ENCODE measurements at places on chromosomes 16 and 17.

- no peak for DNase-seq
Measured at GRCh38 chr16:11312718-11313492, 31.8 kb upstream of the PRM1 start.

- DNase-seq: no peak
Measured at GRCh38 chr16:48978501-48978900, 303.1 kb downstream of the CBLN1 start.

- peak; percentile 35 for DNase-seq
Measured at GRCh38 chr17:34167354-34167753, 87.7 kb upstream of the CCL2 start.

- DNase-seq: no peak
Measured at GRCh38 chr17:1612400-1612799, 16.2 kb downstream of the SLC43A2 start.

GRCh38 chr17:72236980-72237633, 116.3 kb downstream of the SOX9 start:
- DNase-seq: no peak

- DNase-seq: no peak
Measured at GRCh38 chr16:75506107-75506506, 10.9 kb upstream of the CHST6 start.

DNA sequence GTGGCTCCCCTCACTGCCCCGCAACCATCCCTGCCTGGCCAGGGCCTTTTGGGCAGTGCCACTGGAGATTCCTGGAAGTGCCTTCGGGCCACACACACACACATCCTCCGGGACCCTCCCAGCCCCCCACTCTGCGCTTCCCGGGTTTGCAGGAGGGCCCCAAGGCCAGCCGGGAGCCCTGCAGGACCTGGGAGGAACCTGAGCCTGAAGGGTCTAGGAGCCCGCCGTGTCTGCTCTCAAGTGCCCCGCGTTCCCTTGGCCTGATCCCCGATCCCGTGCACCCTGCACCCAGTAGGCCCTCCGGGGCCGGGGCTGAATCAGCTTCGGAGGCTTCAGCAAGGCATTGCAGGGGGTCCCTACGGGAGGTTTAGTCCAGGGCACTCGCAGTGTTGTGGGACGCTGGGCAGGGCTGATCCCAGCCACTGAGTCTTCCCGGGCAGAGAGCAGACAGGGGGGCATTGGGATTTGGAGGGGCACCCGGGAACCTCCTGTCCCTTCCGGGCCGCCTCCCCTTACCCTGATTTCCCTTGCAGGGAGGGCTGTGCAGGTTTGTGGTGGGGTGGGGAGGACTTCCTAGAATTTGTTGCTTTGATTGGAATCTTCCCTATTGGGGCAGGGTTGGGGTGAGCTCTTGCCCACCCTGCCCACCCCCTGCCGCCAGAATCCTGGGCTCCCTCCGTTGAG, 36.9 kb downstream of the TMEM235 start:
- no peak for DNase-seq

DNA sequence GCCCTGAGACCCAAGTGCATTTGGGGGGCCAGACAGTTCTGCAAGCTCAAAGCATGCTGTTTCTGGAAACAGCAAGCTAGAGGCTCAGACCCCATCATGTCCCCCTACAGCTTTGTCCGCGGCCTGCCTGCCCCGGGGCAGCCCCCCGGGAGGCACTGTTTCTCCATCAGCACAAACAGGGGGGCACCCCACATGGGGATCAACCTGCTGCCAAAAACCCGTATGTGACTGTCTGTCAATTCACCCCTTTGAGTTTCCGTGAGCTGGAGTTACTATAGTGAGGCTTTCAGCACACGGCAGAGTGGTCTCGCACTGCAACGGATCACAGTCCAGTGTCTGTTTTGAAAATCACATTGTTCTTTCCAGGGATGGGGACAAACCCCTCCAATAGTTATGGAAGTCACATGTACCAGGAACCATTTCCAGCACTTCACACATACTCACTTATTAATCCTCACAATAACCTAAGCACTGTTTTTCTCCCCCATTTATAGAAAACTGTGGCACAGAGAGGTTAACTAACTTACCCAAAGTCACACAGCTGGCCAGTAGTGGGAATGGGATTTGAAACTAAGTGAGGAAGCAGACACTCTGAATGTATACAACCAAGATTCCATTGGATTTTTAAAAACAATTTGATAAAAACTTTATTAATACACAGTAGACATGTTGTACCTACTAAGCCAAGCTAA, 269.0 kb downstream of the C16orf95 start:
- DNase-seq: no peak

GRCh38 chr17:19368229-19368628, 5.7 kb upstream of the B9D1 start:
- no peak for DNase-seq

DNA sequence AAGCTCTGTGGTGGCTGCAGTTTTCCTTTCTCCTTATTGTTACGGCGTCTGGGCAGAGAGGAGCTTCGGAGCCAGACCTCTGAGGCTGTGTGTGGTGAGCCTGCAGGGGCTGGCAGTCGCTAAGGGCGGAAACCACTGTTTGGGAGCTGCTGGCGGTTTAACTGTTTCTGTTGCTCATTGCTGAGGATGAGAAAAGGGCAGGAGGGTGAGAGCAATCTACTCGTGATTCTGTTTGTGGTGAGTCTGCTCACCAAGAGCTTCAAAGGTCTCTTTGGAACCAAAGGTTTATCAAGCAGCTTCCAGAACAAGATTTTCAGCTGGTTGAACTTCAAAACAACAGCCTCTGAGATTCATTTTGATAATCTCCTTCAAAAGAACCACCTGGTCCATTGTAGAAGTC, 143.9 kb downstream of the ANKFN1 start:
- peak; percentile 33 for DNase-seq

DNA sequence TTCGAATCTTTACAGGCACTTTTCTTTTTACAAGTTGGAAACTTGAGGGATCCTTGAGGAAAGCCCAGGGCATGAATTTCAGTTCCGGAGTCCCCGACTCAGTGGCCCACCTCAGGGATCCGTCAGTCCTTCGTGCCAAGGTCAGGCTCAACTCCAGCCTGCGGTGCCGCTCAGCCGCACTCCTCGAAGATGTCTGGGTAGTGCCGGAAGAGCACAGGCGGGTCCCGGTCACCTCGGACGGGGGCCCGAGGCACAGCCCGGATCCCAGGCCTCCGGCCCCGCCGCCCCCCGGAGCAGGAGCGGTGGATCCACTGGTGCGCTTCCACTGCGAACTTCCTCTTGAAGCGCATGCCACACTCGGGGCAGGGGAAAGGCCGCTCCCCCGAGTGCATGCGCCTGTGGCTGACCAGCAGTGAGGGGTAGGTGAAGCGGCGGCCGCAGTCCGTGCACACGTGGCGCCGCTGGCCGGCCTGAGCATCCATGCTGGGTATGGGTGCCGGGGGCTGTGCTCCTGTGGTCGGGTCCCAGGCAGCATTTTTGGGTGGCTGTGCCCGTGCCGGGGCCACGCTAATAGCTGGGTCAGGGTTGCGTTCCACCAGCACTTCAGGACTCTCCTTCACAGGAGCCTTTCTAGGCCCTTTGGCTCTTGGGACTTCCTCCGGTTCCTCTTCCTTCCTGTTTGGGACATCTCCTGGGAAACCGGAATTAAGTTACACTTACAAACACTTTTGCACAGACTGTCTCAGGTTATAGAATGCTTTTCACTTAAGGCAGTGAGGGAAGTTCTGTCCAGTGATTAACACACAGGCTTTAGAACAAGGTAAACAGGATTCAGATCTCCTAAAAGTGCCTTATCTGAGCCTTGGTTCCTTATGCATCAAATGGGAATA, 1.5 kb downstream of the ZNF688 start:
- no peak for DNase-seq

GRCh38 chr17:26775219-26775822, 518.6 kb upstream of the WSB1 start:
- no peak for DNase-seq

- DNase-seq: no peak
Measured at GRCh38 chr17:49442041-49442440, 27.4 kb upstream of the PHB1 start.

DNA sequence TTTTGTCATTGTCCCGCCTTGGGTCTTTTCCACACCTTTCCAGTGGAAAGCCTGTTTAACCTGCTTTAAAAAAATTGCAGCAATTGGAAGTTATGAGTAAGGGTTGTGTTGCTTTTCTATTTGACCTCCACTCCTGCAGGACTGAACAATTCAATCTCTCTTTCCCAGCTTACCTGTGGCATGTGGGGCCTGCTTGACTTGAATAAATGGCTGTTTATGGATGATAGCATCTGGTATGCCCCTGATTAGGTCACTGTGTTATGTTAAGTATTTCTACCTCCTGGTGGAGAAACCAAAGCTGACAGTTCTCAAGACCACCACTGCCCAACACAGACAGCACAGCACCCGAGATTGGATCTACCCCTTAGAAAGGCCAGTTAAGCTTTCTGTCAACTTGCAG, 64.8 kb upstream of the NOG start:
- DNase-seq: no peak

DNA sequence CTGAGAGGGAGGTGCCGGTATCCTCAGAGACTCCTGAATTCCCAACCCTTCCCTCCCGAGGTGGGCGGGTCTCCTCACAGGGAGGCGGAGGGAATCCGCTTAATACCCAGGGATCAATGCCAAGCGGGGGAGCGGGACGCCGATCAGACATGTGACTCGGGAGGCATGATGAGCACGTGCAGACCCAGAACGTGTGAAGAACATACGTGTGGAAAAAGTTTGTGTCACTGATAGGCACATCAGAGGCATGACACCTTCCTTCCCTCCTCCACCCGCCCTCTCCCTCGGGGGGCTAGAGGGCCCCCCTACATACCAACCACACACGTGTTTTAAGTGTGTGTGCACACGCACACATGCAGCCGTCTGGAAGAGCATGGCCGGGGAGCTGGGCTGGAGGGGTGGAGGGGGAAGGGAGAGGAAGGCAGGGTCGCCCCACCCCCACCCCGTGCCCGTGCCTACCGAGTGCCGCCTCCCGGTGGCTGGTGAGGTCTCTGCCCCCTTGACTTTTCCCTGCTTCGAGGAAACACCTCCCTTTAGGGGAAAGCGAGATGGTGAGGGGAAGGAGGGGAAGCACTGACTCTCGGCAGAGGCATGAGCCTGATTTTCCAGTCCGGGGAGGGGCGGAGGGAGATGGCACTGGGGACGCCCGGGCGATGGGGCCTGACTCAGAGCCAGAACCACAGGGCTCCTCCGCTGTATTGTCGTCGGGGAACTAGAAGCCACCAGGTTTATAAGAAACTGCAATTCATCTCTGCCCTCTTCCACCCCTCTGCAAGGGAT, 12.1 kb upstream of the TBX21 start:
- no peak for DNase-seq

GRCh38 chr17:74779948-74780400, 3.8 kb upstream of the NAT9 start:
- no peak for DNase-seq

- DNase-seq: peak; percentile 74
Measured at GRCh38 chr17:63279498-63280230, 166.4 kb downstream of the CYB561 start.

- no peak for DNase-seq
Measured at GRCh38 chr17:4248504-4249277, 15.1 kb downstream of the ANKFY1 start.

DNA sequence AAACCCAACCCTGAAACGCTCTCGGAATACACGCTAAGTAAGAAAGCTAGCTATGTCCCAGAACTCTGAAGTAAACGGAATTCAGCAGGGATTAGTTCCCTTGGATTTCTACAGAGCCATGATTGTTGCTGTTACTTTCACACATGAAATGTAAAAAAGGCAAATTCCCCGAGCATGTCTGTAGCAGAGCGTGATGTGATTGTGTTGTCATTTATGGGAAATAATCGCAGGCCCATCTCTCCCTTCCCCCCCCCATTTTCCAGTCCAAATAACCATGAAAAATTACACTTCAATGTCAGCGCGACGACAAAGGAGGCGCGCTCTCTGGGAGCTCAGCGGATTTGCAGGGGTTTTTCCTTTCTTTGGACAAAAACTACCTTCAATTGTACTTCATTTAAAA, 209.0 kb downstream of the ZFHX3 start:
- no peak for DNase-seq

DNA sequence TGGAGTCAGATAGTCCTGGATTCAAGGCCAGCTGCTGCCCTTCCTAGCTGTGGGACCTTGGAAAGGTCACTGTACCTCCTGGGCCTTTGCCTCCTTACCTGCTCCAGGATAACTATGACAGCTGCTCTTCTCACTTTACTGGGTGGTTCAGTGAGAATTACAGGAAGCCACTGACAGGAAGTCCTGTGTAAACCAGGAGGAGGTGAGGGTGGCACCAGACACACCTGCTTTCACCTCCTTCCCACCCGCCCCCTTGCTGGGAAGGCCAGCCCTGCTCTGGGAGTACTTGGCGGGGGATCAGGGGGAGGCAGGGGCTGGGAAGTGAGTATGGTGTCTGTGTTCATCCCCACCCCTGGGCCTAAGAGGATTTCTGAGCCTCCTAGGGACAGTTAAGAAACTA, 42.6 kb downstream of the CPNE2 start:
- DNase-seq: no peak

- peak; percentile 76 for DNase-seq
Measured at GRCh38 chr16:19835968-19836421, 48.7 kb downstream of the GPRC5B start.

- DNase-seq: no peak
Measured at GRCh38 chr17:77491921-77492445, 351.2 kb downstream of the SEC14L1 start.

- no peak for DNase-seq
Measured at GRCh38 chr16:3321816-3322215, 16.5 kb downstream of the ZNF75A start.

DNA sequence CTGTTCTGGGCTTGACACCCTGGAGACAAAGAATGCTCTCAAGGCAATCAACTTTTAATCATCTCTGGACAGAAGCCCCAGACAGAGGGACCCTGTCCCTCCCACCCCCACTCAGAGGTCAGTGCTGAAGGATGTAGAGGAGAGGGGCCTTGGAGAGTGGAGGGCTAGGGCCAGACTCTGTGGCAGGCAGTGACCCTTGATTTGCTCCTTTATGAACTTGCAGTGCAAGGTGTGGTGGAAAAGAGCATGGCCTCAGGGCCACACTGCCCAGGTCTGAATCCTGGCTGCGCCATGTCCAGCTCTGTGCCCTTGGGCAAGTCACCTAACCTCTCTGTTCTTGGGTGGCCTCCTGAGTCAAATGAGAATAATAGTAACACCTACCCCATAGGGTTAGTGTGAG, 134.3 kb downstream of the TMEM132E start:
- DNase-seq: no peak

DNA sequence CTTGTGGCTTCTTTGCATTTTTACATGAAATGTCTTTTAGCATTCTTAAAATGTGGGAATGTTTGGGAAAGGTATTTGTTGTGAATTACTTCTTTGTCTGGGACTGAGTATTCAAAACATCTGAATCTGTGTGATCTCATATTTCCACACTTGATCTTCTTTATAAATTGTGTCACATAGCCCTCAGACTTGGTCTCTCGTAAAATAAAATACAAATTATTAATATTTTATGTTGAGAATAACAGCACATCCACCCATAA, 81.9 kb downstream of the TUBD1 start:
- no peak for DNase-seq
